IPS DF 6.9 (cell line): ENCODE measurements at places on chromosomes 11 and 22.

DNA sequence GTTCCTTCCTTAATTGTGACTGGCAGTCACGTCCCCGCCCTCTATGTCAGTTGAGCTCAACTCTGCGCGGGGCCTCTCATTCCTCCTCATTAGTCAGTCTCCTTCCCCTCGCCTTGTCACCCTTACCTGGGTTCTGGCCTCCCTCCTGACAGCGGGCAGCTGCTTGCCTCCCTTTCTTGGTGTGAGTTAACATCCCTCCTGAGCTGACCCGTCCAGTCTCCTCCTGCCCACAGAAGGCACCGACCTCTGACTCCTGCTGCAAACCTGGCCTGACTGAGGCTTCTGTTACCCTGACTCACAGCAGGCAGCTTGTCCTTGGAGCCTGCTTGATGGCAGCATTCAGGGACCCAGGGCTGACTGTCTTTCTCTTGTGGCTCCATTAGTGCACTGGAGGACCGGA, 45.2 kb downstream of the GRIK4 start:
- no peak for DNase-seq

DNA sequence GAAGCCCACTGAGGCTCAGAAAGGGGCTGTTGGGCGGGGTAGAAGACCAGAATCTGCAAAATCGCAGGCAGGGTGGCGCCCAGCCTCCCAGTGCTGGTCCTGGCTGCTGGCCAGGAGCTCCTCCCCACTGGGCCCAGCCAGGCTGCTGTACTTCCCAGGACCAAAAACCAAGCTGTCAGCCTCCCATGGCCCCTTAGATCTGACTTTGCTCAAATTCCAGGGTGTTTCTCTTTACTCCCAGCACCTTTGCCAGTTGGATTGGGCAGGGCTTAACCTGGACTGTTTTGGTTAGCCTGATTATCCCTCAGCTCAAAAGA, 44.2 kb upstream of the WEE1 start:
- no peak for DNase-seq

GRCh38 chr22:30602049-30602448, 4.9 kb upstream of the TCN2 start:
- DNase-seq, result no peak

- no peak for DNase-seq
Measured at GRCh38 chr11:126466236-126467045, 111.0 kb downstream of the ST3GAL4 start.

DNA sequence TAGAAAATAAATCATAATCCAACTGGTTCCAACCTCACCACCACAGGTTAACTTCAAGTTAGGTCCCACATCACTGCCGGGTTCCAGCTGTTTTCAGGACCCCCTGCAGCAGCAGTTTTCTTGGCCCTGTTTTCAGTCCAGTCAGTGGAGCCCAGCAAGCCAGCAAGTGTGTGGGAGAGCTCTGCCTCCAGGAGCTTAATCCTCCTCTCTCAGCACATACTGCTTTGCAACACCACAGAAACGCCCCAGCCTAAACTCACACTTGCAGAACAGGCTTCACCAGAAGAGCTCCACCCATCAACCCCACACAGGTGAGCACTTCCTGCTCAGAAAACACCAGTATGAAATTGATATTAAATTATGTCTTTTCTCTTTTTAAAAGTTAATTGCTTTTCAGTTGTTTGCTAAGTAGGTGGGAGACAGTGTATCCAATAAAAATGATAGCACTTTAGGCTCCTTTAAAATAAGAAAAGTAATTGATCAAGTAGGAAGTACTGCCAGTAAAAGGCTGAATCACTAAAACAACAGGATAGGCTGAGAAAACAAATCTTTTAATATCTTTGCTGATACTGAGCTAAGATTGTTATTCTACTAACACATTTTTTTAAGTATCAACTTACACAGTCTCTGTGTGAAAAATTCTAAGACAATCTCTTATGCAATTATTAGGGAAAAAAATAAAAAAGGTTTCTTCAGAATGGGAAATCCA, 81.5 kb upstream of the TP53AIP1 start:
- peak; percentile 13 for DNase-seq

GRCh38 chr11:15883455-15883920, 472.9 kb downstream of the SOX6 start:
- DNase-seq, result no peak

- DNase-seq, result no peak
Measured at GRCh38 chr11:62514151-62514550, 32.5 kb downstream of the AHNAK start.

DNA sequence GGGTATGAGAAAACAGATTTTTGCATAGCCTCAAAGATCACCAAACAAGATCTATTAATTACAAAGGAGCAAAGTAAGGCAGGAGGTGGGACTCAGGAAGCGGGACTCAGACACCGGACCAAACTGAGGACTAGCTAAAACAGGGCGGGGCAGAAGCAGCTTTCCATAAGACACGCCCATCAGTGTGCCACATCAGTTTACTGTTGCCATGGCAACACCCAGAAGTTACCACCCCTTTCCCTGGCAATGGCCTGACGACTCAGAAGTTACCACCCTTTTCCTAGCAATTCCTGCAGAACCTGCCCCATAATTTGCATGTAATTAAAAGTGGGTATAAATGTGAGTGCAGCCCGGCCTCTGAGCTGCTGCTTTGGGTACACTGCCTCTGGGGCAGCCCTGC, 173.9 kb downstream of the SHANK2 start:
- no peak for DNase-seq

DNA sequence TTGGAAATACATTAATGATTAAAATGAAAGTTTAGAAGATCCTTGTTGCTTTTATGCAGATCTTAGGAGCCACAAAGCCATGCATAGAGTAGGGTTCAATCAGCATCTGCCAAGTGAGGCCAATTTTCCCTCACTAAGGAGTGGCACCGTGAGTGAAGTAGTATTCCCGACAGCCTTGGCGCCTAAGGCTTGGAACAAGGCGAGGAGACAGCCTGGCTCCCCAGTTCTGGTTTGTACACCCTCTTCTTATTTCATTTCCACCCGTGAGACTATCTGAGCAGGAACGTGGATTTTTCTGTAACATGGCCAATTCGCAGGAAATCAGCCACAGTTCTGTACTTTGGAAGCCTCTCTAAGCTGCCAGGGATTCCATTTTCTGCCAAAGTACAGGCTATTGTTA, 22.6 kb downstream of the FADS2 start:
- DNase-seq, result no peak

GRCh38 chr11:8209208-8209807, 40.5 kb upstream of the RIC3 start:
- DNase-seq, result no peak

- DNase-seq, result no peak
Measured at GRCh38 chr11:109350091-109350490, 71.9 kb upstream of the C11orf87 start.

DNA sequence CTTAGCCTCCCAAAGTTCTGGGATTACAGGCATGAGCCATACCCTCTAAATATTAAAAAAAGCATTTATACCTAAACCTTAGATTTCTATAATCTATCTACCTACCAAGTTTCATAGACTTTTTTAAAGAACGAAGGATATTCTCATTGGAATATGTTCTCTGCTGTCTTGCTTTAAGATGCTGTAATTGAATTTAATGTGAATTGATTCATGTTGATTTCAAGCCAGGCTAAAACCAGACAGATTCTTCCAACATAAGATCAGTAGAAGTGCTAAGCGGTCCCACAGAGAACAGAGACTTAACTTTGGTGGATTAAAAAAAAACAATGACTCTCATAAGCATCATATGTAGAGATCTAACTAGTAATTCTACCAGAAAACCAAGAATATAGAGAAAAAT, 14.2 kb downstream of the KREMEN1 start:
- no peak for DNase-seq

- no peak for DNase-seq
Measured at GRCh38 chr11:73260127-73260457, 12.0 kb upstream of the P2RY6 start.

DNA sequence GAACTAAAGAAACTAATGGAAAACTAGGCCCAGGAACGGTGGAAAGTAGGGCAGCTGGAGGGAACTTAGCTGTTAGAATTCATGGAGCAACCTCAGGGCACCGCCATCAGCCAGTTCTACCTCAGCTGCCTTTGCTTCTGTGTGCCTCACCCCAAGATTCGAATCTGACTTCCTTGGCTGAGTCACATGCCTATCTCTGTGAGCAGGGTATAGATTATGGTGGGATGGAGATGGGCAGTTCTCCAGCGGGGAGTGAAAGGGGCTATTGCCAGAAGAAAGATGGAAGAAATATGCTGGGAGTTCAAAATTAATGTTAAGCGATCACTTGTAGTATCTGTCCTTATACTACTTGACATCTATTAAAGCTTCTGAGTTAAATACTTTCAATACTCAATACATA, 18.9 kb upstream of the VWA5A start:
- DNase-seq, result no peak
